ENCODE measurements at places on chromosomes 16 and 17. TPM values are rescaled to one million over a fixed set of nuclear protein-coding genes. Genes with fewer than 3 reads are reported as not detected.
A peak's percentile ranks its signal among the peaks of the same experiment; 100 is the strongest.

- peak; percentile 22 for DNase-seq
Observed at GRCh38 chr16:76932541-76933211, 258.3 kb upstream of the MON1B start.

GRCh38 chr17:36858119-36859002, 78.9 kb upstream of the LHX1 start:
- peak; percentile 47 for DNase-seq

DNA sequence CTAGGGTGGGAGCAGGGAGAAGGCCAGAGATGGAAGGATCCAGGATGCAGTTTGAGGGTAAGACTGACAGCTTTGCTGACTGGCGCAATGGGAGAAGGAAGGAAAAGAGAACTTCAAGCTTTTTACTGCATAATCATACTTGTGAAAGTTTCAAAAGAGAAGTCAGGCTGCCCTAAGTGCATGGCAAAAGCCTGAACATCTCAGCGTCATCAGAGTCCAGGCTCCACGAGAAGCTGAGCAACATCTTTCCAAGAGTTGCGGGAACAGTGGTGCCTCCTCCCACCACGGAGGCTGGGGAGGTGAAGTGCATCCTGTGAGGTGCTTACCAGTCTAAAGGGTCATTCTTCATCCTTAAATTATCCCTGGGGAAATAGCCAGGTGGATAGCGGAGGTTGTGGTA, 26.9 kb upstream of the SLC38A8 start:
- no peak for DNase-seq

- no peak for DNase-seq
Observed at GRCh38 chr17:18990331-18990730, 14.2 kb downstream of the FAM83G start.

DNA sequence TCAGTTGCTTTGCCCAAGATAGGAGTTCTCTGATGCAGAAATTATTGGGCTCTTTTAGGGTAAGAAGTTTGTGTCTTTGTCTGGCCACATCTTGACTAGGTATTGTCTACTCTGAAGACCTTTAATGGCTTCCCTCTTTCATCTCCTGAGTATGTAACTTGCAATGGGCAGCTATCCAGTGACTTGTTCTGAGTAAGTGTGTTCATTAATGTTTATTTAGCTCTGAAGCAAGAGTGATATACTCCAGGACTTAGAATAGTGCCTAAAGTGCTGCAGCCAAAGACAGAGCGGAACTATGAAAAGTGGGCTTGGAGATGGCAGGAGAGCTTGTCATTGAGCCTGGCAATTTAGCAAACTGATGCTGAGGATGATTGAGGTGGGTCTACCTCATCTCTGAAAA, 8.8 kb upstream of the TANGO6 start:
- no peak for DNase-seq

DNA sequence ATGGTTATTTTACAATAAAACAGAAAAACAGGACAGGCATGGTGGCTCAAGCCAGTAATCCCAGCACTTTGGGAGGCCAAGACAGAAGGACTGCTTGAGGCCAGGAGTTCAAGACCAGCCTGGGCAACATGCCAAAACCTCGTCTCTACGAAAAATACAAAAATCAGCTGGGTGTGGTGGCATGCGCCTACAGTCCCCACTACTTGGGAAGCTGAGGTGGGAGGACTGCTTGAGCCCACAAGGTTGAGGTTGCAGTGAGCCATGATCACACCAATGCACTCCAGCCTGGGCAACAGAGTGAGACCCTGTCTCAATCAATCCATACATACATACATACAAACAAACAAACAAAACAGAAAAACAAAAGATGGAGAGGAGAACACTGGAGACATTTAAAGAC, 45.6 kb downstream of the USP31 start:
- no peak for DNase-seq

GRCh38 chr16:85645021-85645589, 32.0 kb downstream of the GSE1 start:
- DNase-seq = peak; percentile 47

DNA sequence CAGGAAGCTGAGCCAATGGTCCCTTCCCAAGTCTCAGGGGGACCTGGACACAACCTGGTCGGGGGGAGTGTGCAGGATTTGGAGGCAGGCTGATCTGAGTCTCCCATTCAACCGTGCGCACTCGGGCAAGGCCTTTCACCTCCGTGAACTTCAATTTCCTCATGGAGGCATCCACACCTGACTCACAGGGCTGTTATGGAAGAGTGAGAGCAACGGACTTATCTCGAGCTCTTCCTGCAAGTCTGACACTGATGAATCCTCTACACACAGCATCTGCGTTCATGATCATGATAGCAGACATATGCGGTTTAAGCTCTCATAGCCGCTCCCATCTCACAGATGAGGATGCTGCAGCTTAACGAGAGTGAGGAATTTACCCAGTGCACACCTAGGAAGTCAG, 21.6 kb downstream of the TIMM22 start:
- no peak for DNase-seq

DNA sequence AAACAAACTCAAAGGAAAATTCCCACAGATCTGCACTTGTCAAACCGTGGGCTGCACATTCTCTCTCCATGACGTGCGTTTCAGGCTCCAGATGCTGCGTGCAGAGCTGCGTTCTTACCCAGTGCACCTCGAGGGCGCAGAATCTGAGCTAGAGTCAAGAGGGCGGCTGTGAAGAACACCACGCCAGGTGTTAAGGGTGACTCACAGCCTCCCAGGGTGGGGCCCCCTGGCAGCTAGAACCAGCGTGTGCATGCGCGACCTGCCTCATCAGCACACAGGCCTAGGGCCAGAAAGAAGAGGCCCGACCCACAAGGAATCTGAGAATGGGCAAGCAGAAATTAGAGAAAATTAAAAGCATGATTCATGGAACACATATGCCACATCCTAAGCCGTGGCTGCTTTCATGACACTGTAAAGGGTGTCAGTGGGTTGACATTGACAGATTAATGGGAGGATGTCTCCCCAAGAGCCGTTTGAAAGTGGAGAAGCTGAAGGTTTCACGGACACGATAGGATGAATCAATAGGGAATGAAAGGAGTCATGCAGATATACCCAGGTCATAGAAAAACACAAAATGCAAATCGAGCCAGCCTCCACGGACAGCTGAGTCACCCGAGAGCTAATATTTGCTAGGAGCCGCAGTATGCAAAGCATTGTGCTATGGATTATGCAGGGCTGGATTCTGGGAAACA, 29.0 kb downstream of the MARCHF10 start:
- DNase-seq = peak; percentile 99

DNA sequence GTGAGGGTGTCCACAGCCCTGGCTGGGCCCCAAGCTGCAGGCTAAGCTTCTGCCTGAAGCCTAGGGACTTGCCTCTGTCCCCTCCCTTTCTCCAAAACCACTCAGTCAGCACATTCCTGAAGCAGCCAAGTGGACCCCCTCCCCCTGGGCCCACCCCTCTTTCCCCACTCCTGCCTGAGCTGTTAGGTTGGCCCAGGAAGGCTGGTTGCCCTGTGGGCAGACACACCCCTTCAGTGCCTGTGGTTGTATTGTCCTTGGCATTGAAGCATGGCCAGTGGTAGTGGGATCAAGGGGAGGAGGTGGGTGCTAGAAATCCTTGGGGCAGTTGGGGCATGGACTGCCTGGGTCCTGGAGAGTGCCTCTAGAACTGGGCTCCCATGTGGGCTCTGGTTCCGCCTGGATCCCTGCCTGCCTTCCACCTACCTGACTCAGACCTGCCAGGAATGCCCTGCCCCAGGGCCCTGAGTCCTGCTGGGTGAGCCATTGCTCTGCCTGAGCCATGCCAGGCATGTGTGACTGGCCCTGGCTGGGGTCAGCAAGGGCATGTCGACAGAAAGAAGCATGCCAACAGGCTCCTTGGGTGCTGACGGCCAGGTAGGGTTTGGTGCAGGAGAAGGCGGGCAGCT, 2.1 kb downstream of the TRAF4 start:
- DNase-seq = peak; percentile 90

- peak; percentile 89 for DNase-seq
Observed at GRCh38 chr16:3457434-3458252, 14.2 kb downstream of the NAA60 start.

- no peak for DNase-seq
Observed at GRCh38 chr16:15971440-15971815, 22.0 kb downstream of the ABCC1 start.

GRCh38 chr16:85709766-85710585, 21.2 kb upstream of the GINS2 start:
- DNase-seq = no peak

DNA sequence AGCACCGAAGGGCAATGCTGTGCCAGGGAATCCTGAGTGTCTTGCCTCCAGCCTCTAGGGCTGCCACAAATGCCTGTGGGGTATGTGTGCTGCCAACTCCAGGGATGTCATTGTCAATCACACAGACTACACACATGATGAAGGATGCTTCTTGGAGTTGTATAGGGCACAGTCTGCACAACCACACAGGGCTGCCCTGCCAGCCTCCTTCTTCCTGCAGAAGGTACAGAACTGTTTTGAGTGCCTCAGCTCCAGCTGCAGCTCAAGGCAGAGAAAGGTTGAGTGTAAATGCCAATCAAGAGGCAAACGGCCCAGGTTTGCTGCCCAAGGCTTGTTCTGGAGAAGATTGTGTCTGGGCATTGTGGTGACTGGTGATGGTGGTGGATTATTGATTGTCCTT, 15.6 kb downstream of the SCNN1B start:
- no peak for DNase-seq

GRCh38 chr16:1290063-1290501, 19.4 kb upstream of the UBE2I start:
- no peak for DNase-seq

DNA sequence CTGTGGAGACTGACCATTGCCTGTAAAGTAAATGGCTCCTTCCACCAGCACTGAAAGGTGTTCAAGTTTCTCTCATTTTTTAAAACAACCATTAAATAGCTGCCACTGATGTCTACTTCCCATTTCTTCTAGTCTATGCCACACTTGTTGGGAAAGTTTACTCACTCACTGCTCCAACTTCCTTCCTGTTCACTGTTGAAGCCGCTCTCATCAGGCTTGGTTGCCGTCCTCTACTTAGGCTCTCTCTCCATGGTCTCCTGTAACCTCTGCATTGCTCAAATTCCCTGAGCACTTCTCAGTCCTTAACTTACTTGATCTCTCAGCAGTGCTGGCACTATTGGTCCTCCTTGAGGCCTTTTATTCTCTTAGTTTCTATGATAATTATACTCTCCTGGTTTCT, 32.4 kb downstream of the SNX11 start:
- DNase-seq = no peak

DNA sequence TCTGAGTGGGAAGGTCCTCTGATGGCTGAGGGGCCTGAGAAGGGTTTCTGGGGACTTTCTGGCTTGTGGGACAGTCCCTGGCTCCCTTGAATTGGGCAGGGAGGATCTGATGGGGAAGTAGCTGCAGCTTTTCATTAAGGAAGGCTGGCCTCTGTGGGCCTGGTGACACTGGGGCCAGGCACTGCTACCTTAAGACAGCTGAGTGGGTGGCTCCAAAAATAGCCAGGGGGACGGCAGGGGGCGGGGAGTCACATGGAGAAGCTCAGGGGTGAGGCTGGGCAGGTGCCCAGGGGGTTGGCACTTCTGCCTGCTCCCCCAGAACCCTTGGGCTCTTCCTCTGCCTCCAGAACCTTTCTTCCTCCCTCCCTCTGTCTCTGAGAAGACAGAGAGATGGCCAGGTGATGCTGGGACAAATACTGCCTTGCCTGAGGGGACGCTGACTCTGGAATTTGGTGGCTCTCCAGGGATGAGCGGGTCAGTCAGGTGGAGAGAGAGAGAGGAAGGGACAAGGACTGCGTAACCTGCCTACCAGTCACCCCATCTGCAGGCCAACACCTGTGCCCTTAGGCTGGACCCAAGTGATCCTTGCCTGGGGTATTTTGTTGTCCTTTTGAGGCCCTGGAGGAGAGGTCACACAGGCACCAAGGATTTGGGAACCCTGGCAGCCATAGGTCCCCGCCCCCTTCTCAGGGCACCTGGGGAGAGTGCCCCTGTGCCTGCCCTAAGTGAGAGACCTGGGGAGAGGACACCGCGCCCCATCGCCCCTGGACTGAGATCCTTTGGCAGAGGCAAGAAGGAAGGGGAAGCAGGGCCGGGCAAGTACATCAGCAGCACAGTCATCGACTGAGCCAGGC, 1.7 kb upstream of the SGCA start:
- no peak for DNase-seq

- no peak for DNase-seq
Observed at GRCh38 chr17:48892940-48893645, 506 bp downstream of the ATP5MC1 start.

DNA sequence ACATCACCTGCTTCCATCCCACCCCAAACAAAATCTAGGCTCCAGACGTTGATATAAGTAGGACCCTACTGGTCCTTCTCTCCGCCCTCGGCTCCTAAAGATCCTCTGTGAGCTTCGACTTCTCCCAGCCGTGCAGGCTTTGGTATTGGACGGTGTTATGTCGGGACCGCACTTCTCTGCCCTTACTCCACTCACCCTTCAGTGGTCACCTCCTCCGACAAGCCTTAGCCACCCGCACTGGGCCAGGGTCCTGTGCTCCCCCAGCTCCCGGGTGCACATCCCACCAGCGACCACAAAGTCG, 1.6 kb downstream of the PSMB10 start:
- DNase-seq = no peak

GRCh38 chr16:16004314-16004749, 54.9 kb downstream of the ABCC1 start:
- no peak for DNase-seq

DNA sequence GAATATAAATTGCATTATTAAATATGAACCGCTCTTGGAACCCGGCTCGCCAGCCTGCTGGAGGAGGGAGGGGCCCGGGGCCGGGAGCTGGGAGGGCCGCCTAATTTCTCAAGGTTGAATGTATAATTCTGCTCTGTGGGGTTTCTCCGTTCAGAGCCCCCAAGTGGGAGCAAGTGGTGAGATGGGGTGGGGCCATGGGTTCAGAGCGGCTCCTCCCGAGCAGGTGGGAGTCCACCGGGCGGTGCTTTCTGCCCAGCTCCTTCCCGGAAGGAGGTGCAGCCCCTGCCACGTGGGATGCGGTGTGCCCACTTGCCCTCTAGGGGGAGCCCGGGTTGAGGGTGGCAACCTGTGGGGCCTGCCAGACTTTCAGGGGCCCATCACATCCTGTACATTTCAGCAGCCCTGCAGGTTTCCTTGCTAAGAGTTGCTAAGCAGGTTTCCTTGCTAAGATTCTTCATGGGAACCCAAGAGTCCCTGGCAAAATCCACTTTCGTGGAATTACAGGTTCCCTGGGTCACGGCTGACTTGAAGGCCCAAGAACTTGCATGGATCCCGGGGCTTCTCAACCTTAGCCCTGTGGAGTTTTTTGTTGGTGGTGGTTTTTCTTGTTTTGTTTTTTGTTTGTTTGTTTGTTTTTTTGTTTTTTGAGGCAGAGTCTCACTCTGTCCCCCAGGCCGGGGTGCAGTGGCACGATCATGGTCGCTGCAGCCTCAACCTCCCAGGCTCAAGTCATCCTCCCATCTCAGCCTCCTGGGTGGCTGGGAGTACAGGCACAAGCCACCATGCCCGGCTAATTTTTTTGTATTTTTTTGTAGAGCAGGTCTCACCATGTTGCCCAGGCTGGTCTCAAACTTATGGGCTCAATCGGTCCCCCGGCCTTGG, 196.7 kb upstream of the GSE1 start:
- DNase-seq = peak; percentile 13

Gene VMP1
- 138 TPM for total RNA-seq

Gene CEP20
- 45.8 TPM for total RNA-seq

Gene ELP5
- 18.8 TPM for total RNA-seq

Gene CDC42EP4
- 25.3 TPM for total RNA-seq

Gene NPIPA7
- total RNA-seq = 10.9 TPM

Gene TMEM114
- not detected for total RNA-seq

Gene UMOD
- not detected for total RNA-seq

Gene MYH13
- total RNA-seq = not detected

Gene CCL7
- total RNA-seq = not detected

Gene GAS7
- not detected for total RNA-seq

Gene CCL22
- total RNA-seq = not detected

Gene CDT1
- total RNA-seq = 22.0 TPM
